Stimulated activated naive CD8-positive, alpha-beta T cell treated with anti-CD3 and anti-CD28 coated beads, Interleukin-15, amount 100 ng/mL, for 72 hours (primary cell): ENCODE measurements at places on chromosomes 11 and 22.

GRCh38 chr22:44671742-44672141 is 30.3 kb upstream of the PRR5 start:
- peak; percentile 50 for DNase-seq

DNA sequence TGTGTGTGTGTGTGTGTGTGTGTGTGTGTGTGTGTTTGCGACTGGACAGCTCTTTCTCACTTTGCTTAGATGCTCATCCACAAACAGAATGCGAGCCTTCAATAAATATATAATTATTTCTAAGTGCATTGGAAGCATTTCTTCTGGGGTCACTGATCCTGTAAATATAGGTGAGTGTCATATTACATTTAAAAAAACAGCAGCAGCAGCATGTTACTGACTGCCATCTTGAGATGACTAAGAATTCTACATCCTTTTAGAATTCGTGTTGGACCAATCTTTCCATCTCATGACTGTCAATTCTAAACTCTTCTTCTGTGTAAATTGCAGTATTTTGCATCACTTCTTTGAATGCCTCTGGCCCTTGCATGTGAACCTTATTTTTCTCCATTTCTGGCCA is 238.0 kb upstream of the DDI1 start:
- DNase-seq, result no peak

DNA sequence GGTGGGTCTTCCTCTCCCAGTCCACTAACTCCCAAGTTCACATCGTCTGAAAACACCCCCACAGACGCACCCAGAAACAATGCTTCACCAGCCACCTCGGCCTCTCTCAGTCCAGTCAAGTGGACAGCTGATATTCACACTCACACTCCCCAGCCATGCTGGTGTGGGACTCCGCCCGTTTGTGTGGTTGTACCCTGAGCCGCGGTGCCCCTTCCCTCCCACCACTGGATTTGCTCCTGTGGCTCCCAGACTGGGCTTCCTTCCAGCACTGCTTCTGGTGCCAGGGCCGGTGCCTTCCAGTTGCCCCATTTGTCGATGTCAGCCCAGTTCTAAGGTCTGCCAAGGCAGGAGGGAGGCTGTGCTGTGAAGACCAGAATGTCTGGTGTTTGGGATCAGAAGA is 37.9 kb upstream of the PLET1 start:
- DNase-seq, result no peak

DNA sequence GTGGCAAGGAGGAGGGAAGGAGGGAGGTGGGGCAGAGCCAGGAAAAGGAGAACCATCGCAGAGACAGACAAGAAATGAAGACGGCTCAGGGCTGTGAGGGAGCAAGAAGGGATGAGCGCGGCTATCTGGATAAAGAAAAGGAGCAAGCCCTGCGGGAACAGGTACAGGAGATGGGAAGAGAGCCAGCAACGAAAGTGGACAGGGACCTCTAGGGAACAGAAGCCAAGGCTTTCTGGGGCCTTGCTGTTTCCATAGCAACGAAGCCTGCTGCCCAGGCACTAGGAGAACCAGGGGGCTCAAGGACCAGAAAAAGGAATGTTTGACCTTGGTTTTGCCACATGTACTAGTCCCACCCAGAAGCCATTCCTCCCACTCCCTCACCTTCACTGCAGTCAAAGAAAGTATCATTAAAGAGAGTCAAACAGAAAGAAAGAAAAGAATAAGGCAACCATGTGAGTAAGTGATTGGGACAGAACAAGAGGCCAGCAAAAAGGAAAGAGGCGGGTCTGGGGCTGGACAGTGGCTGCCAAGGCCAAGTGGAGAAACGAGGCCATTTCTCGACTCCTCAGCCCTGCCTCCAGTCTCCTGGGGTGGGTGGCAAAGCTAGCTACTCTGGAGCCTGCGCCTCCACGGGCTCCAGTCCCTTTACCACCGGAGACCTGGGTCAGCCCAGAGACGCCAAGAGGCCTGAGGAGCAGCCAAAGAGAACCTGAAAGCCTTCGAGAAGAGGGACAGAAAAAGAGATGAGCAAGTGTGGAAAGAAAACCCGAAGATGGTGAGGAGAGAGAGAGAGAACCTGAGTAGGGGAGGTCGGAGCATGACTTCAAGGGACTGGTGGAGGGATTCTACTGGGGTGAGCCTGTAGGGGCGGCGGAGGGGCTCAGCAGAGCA is 35.1 kb downstream of the NRXN2 start:
- DNase-seq, result no peak

GRCh38 chr22:32903507-32903906 is 102.0 kb downstream of the TIMP3 start:
- DNase-seq, result no peak

GRCh38 chr11:120612513-120613263 is 101.1 kb downstream of the GRIK4 start:
- peak; percentile 52 for DNase-seq

DNA sequence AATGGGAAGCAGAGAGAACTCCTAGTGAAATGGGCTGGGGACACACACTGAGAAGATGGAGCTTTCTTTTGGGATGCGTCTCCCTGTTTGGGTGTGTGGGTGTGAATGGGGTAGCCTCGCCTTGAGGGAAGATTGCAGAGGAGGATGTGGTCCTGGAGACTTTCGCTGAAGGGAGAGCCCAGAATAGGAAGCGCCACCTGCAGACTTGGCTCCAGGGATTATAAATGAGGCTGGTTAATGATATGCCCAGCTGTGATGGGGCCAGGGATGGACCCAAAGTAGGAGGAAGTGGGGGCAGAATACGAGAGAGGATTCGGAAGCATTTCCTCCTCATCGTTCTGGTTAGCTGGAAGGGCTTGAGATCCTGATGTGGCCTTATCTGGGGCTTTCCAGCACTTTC is 13.7 kb downstream of the RELT start:
- no peak for DNase-seq

GRCh38 chr11:69211920-69212797 is 56.4 kb downstream of the SMIM38 start:
- DNase-seq, result no peak

GRCh38 chr22:38731703-38732161 is 24.1 kb downstream of the SUN2 start:
- peak; percentile 18 for DNase-seq

DNA sequence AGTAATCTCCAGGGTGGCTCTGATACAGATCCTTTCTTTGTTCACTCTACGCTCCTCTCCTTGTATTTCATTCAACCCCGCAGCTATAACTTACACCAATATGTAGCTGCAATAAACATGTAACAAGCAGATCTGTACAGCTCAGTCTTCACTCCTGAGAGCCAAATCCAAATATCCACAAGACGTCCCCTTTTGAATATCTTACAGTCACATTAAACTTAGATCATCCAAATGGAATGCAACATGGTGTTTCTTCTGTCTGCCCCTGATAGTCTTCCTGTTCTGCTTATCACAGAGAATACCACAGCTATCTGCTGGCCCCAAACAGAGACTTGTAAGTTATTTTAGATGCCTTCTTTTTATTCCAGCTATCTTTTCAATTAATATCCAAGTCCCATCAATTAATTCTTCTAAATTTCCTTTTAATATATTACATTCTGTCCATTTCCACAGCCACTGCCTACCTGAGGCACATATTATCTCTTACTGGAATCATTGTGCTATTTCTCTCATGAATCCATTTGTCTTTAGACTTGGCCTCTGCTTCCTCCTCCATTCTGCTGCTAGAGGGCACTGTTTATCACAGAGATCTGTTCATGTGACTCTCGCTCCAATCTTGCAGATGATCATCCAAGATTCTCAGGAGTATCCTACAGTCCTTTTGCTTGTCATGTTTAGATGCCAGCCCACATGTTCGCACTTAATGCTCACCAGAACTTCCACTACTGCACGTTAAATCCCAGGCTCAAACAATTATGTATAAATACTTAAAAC is 908.6 kb downstream of the NTM start:
- no peak for DNase-seq

GRCh38 chr11:12494699-12495098 is 117.3 kb downstream of the PARVA start:
- no peak for DNase-seq

GRCh38 chr11:44622721-44623258 is 57.3 kb downstream of the CD82 start:
- peak; percentile 8 for DNase-seq

DNA sequence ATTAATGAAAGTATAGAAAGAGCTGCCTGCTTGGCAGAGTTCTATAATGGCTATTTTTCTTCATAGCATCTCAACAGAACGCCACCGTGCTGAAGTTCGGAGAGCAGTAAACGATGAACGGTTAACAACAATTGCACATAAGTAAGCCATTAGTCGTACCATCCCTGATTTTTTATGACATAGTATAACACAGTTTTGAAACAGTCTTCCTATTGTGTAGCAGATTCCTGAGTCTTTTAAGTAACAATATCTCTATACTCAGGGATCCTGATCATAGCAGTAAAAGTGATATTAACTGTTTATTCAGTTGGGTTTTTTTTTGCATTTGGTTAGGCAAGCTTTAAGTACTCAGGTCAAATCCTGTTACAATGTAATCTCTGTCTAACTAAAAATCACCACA is 8.4 kb downstream of the EMSY start:
- DNase-seq, result no peak

- DNase-seq, result peak; percentile 32
These were observed 2.5 kb downstream of the ROBO3 start for GRCh38 chr11:124867700-124868099.
